Nephron progenitor cell (in vitro differentiated cells): ENCODE measurements at places on chromosomes 1 and 21.
A peak's percentile ranks its signal among the peaks of the same experiment; 100 is the strongest.

DNA sequence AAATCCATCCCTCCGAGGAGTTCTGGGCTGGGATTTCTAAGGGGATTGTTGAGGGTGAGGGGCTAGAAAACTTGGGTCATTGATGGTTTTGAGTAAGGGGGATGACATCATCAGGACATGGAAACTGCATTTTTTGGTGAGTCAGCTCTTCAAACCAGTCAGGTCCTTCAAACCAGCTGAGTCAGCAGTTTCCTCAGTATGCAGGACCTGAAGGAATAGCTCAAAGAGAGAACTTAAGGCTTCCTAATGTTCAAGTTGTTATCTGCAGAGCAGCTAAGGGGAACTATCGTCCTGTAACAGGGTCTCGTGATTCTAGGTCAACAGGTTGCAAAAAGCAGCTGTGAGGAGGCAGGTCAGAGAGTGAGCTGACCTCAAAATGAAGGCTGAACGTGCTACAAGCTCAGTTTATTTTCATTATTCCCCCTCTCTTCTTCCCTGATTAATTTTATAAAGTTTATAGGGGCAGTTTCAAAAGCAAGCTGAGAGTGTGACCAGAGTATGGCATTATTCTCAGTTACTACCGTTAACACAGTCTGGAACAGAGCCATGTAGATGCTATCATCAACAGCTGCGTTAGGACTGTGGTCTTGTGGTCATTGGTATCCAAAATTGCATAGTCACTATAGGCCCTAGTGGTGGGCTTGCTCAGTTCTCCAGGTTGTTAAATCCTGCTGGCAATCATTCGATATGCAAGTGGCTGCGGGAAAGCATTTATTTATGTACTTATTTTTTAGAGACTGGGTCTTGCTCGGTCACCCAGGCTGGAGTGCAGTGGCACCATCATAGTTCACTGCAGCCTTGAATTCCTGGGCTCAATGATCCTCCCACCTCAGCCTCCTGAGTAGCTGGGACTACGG lies 10.7 kb upstream of the SDC3 start:
- DNase-seq = no peak
- H3K36me3 ChIP-seq = no peaks in the 10 kb centered on the region
- H3K27me3 ChIP-seq = no peaks in the 10 kb centered on the region
- H3K4me3 ChIP-seq = no peak overlapping the region
- peaks cover 8% of the 10 kb centered on the region for H3K4me1 ChIP-seq

DNA sequence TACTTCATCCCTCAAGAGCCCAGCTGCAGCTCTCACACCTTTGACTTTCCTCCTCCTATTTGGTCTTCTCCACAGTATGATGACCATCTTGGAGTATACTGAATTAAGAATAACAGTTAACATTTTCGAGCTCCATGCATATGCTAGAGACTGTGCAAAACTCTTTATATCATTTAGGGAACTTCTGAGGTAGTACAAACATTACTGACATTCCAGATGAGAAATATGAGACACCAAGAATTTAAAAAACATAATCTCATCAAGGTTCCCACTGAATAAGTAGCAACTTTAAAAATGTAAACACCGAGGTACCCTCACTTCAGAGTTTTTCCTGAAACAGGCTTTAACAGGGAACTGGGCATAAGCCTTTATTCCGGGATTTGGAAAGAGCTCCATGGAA lies 22.7 kb downstream of the FMO3 start:
- H3K27ac ChIP-seq = no peak overlapping the region
- no peak for DNase-seq
- H3K27me3 ChIP-seq = peaks cover 6% of the 10 kb centered on the region

DNA sequence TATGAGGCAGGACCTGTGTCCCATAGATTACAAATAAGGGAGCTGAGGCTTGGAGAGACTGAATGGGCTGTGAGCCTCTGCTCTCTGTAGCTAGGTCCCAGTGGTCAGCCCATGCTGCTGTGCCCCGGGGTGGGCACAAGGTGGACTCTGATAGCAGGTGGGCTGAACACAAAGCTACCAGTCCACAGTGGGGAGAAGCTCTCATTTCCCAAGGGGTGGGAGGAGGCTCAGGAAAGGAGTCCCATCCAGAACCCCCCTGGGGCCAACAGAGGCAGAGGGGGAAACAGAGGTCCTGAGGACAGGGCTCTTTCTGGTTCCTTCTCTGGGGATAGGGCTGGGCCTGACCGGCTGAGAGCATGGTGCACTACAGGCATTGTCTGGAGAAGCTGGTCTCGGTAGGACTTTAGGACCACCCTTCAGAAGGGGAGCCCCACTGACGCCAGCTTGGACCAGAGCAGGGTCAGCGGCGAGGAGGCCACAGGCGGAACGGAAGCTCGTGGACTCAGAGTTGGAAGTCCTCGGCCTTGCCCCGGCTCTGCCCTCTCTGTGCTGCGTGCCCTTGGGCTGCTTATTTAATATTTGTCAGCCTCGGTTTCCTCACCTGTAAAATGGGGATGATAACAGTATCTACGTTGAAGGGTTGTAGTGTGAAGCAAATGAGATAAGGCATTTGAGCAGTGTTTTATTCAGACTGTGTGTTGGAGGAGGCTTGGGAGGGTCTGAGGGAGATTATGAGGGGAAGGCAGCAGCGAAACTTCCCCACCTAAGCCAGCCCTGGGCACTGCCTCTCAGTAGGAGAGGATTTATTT lies 26.6 kb downstream of the SDE2 start:
- no peak overlapping the region for H3K27ac ChIP-seq
- H3K4me1 ChIP-seq = peaks cover 8% of the 10 kb centered on the region
- DNase-seq = no peak
- no peak overlapping the region for H3K4me3 ChIP-seq
- peaks cover 4% of the 10 kb centered on the region for H3K36me3 ChIP-seq

DNA sequence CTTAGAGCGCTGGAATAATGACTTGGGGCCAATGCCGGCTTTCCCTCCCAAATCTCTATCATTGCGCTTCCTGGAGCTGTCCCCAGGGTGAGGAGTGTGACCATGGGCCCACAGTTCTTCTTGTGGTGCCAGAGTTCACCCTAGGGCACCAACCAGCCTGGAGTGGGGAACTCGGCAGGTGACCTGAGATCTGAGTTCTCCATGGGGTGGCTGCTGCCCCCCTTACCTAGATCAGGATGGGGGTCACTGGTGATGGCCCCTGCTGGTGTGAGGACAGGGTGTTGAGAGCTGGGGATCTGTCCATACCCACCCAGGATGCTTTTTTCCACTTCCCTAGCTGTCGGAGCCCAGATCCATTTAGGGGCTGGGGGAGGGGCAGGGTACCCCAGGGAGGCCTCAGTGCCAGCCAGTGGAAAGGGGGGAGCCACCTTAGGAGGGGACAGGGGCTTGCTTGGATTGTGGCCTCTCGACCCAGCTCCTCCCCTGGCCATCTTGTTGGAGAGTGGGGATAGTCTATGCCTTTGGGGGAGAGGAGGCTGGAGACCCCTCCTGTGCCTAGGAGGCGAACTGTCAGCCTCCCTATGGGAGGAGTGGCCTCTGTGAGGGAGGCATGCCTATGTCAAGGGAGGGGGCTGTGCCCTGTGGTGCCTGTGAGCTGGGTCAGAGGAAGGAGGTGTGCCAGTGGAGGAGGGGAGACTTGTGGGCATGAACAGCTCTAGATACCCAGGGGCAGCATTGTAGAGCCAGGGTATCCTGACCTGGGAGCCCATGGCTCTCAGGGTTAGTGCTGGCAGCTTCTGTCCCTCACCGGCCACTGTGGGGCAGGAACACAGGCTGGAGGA lies 1.7 kb downstream of the FOXO6 start:
- no peak for DNase-seq
- H3K4me3 ChIP-seq = peak overlapping the region; percentile 64

DNA sequence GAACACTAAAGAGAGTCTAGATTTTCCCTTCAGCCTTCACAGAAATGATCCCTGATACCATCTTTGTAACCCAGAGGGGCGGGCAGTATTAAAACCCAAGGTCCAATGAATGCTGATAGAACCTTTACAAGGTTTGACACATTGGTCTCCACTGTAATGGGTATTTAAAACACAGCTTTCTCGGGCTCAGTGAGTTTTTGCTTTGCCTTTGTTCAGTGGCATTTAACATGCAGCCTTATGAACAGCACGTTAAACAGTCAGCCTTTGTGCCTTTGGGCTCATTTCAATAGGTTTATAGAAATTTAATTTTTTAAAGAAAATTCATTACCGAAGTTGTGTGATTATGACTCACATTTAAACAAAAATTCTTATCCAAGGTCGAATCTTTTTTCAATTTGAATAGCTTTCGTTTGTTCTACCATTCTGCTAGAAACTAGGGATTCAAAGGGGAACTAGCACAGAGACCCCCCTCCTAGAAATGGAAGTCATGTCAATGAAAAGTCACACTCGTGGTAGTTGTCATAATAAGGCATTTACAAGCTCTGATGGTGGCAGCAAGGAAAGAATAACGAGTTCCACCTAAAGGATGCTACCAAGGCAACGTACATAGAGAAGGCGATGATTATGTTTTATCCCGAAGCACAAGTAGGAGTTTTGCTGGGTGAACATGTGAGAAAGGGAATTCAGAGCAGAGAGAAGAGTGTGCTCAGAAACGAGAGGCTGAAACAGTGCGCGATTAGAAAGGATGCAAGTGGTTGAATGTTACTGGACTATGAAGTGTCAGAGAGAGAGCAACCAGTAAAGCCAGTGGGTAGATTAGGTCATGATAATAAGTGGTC lies 66.2 kb downstream of the SGIP1 start:
- peak overlapping the region; percentile 60 for H3K27ac ChIP-seq
- H3K36me3 ChIP-seq = peaks cover 8% of the 10 kb centered on the region
- peaks cover 4% of the 10 kb centered on the region for H3K27me3 ChIP-seq

- H3K27ac ChIP-seq = peak overlapping the region; percentile 83
- no peak for DNase-seq
- peaks cover 3% of the 10 kb centered on the region for H3K27me3 ChIP-seq
- H3K4me1 ChIP-seq = peaks cover 88% of the 10 kb centered on the region
- no peaks in the 10 kb centered on the region for H3K36me3 ChIP-seq
Observed at GRCh38 chr1:27513528-27513927, 23.6 kb upstream of the WASF2 start.
